ENCODE measurements at places on chromosomes 5 and 9.
A peak's percentile ranks its signal among the peaks of the same experiment; 100 is the strongest.

DNA sequence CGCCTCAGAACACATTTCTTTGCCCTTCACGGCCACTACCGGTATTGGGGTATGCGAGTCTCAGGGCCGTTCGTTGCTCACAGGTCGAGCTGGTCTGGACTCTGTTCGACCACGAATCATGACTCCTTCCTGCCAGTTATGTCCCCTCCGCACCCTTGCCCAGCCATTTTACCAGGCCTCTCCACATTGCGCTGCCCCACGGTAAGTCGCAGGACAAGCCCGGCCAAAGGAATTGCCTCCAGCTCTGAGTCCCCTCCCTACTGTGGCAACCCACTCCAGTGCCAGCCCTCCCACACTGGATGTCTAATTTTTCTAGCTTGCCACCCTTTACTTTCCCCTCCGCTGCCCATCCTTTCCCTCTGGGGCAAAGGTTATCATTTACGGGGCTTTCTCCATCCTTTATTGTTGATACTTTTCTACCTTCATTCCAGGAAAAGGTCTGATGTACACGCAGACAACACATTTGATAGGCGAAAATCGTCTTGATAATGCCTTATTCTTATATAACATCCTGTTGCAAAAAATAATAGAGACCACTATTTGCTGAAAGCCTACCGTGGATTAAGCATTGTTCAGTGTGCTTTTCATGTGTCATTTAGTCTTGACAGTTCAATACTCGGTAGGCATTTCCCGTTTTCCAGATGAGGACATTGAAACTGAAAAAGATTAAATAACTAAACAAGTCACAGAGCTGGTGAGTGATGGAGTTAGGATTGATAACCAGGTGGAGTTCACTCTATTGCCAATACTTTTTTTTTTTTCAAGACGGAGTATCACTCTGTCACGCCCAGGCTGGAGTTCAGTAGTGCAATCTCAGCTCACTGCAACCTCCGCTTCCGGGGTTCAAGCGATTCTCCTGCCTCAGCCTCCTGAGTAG, 958 bp upstream of the HSPA5 start:
- peak; percentile 28 for DNase-seq

DNA sequence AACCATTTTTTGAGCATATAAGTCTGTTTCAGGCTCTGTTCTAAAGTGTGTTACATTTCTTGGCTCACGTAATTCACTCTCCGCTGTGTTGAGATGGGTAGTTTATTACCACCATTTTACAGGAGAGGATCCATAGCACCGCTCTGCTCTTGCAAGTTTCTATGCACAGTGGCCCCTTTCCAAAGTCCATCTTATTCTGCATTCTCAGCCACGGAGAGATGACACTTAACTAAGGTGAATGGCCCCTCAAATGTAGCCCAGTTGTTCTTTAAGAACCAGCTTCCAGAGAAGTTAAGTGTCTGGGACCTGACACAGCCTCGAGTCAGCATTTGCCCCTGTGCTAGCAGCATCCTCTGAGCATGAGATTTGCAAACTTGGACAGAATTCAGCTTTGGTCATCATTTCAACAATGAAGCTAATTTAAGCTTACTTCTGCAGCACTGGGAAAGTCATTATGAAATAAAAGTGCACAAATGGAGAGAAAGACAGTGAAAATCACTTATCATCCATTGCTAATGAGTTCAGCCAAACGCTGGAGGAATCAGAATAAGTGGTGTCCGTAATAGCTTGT, 61.9 kb downstream of the FAM78A start:
- no peak for DNase-seq

GRCh38 chr5:74421377-74421776, 219.2 kb downstream of the ENC1 start:
- no peak for DNase-seq

- DNase-seq = no peak
These were observed 28.1 kb downstream of the ADGRD2 start for GRCh38 chr9:124478354-124478753.

GRCh38 chr5:135172718-135173117, 138.7 kb upstream of the PITX1 start:
- no peak for DNase-seq

DNA sequence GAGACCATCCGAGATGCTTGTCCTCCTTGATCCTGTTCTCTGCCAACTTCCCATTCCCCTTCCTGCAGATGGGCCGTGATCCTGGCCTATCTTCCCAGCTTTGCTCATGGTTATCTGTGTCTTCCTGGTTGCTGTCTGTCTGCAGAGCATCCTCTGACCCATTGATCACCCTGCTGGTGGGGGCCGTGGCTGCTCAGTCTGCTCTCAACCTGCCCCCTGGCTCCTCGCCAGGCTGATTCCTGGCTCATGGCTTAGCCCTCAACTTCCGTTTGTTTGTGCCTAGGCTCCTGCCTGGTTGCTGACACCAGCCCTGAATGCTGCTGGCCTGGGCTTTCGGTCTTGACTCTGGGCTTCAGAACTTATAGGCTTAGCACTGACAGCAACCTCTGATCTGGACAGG, 67.1 kb upstream of the SMIM15 start:
- no peak for DNase-seq

DNA sequence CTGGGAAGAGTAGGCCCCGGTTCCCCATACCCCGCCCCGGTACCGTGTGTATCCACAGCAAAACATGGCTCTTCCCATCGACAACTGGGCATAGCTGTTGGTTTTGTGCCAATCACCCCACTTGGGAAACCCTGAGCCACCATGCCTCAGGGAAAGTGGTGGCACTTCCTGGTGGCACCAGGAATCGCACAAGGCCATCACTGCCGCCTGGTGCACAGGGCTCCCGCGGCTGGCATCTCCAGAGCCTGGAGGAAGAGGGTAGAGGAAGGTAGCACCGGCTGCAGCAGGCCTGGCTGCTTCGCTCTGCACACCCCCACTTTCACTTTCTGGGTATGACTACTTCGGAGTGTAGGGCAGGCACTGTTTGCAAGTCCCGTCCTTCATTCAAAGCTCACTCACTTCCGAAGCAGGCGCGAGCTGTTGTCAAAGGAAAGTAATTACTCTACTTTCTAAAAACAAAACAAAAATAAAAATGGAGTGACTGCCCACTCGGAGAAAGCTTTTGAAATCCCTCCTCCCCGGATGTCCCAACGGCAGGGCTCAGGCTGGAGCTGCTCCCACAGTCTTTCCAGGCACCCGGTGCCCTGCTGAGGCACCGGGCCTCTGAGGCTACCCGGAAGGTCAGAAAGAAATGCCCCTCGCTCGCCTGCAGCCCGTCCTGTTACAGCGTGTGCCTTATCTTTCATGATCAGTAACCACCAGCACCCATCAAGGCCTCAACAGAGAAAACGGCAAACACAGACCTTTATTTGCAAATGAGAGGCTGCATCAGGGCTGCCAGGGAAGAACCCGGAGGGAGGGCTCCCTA, 2.0 kb downstream of the BRD3 start:
- peak; percentile 39 for DNase-seq

- DNase-seq = no peak
These were observed 1.1 kb downstream of the HEXB start for GRCh38 chr5:74685979-74686631.
